ENCODE measurements at places on chromosomes 1 and 21.

GRCh38 chr1:111538343-111539025 lies 35.1 kb upstream of the ADORA3 start:
- DNase-seq, result no peak

DNA sequence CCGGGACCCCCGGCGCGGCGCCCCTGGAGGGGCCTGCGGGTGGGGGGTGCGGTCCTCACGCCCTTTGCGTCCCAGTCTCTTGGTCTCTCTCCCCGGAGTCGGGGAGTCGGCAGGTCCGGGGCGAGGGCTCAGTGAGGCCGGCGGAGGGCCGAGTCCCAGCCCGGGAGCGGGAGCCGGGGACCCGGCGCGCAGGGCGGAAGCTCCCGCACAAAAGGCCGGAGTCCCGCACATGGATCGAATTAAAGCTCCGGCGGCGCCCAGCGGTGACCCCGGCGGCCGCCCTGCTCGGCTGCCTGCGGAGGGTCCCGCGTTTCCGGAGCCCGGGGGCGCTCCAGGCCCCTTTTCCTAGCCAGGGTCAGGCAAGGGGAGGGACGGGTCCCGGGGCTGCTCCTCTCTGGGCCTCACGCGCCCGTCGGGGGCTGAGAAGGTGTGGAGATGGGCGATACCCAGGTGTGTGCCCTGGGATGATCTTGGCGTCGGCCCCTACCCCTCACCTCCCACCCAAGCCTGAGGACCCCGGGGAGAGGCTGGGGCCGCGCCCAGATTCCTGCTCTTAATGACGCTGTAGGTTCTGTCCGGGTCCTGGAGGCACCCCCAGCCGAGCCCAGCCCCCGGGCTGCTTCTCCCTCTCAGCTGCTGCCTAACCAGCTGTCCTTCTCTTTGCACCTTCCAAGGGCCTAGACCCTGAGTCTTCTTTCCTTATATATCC lies 512 bp downstream of the FBLIM1 start:
- DNase-seq, result no peak

- no peak for DNase-seq
Measured at GRCh38 chr1:10793129-10793651, 3.3 kb downstream of the CASZ1 start.

GRCh38 chr1:107132780-107133179 lies 8.1 kb upstream of the NTNG1 start:
- DNase-seq, result no peak

DNA sequence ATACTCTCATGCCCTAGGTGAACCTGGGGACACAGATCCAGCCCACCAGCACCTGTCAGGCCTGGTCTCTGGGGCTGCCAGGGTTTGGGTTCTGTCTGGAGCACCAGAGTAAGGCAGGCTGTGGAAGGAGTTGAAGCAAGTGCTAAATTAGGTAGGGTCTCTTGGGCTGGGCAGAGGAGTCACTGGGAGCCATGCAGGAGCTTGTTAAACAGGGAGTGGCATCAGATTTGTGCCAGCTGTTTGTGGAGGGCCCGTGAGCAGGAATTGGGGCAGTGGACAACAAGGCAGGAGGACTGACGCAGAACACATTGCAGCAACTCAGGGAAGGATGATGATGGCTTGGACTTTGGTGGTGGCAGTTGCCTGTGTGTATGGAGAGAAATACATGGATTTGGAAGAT lies 56.3 kb downstream of the PTPRF start:
- DNase-seq, result no peak

- DNase-seq, result no peak
Measured at GRCh38 chr1:21232044-21232443, 55.3 kb upstream of the EIF4G3 start.

GRCh38 chr1:234631721-234632125 lies 21.7 kb upstream of the IRF2BP2 start:
- DNase-seq, result no peak

All from activated CD4-positive, alpha-beta T cell treated with anti-CD3 and anti-CD28 coated beads for 24 hours (primary cell).